Endothelial cell (in vitro differentiated cells): ENCODE measurements at places on chromosomes 12 and 14. TPM values are rescaled to one million over a fixed set of nuclear protein-coding genes. Genes with fewer than 3 reads are reported as not detected.

GRCh38 chr12:19885093-19885812 is 446.0 kb downstream of the AEBP2 start:
- no peak overlapping the region for H3K27ac ChIP-seq
- no peak for DNase-seq
- no peaks in the 10 kb centered on the region for H3K4me1 ChIP-seq
- no peak overlapping the region for H3K4me3 ChIP-seq
- no peaks in the 10 kb centered on the region for H3K36me3 ChIP-seq
- no peaks in the 10 kb centered on the region for H3K27me3 ChIP-seq

DNA sequence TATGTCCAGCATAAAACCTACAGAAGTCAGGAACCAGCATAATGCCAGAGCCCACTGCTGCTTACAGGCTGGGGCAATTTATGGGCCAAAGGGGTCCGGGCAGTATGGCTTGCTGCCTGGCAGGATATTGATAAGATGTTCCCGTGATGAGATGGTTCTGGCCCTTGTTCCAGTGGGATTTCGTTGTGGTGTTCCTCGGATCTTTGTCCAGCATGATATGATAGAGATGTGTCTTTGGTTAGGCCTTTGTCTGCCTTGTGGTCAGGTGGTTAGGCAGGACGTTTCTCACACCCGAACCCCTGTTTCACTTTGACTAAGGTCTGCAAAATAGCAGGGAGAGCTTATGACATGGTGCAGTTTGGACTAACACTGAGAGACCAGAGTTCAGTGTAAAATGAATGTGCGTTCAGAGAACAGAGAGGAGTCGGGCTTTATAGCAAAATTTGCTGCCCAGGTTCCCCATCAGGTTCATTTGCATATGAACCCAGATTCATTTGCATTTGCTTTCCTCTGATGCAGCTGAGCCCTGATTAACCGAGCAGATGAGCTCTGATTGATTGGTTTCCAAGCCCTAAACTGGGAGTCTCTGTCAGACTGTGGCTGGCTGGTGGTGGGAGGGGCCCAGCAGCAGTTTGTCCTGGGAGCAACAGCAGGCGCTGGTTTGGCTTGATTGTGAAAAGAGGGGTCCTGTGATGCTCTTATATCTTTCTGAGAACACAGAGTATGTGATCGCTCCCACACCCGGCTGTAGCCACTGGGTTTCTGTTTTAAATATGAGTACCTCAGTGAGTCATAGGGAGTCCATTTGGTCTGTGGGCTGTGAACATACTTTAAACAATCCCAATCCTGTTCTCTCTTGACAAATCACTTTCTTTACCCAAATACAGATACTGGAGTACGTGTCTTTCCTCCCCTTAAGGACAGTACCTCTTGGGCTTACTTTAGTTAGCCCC is 156.3 kb upstream of the PZP start:
- no peaks in the 10 kb centered on the region for H3K27me3 ChIP-seq
- H3K4me1 ChIP-seq = peaks cover 17% of the 10 kb centered on the region
- no peak overlapping the region for H3K4me3 ChIP-seq
- no peaks in the 10 kb centered on the region for H3K36me3 ChIP-seq
- DNase-seq = no peak
- H3K27ac ChIP-seq = no peak overlapping the region

Gene HCAR2
- not detected for total RNA-seq

- no peak overlapping the region for H3K4me3 ChIP-seq
- H3K27me3 ChIP-seq = peaks cover 1% of the 10 kb centered on the region
- DNase-seq = no peak
- H3K36me3 ChIP-seq = no peaks in the 10 kb centered on the region
- peak overlapping the region; percentile 92 for H3K27ac ChIP-seq
Measured at GRCh38 chr14:68244262-68244980, 424.8 kb downstream of the RAD51B start.

Gene MIP
- total RNA-seq = 0.10 TPM

DNA sequence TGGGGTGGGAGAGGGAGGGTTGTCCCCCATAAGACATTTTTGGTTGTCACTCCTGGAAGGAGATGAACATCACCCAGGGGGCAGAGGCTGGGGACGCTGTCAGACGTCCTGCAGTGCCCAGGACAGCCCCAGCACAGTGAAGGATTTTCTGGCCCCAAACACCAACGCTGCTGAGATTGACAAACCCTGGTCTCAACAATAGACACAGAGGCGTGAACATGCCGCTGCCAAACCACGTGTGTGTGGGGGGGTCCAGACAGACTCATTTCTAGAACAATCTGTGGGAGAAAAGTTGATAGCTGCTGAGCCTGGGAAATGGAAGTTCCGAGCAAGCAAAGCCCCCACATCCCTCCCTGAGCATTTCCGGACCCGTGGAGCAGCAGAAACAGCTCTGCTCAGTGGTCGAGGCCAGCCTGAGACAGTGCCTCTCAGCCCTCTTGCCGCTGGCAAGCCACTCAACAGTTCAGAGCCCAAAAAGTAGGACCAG is 43.8 kb upstream of the CLMN start:
- no peak overlapping the region for H3K4me3 ChIP-seq
- H3K4me1 ChIP-seq = peaks cover 4% of the 10 kb centered on the region
- H3K27ac ChIP-seq = no peak overlapping the region
- no peaks in the 10 kb centered on the region for H3K36me3 ChIP-seq
- peaks cover 6% of the 10 kb centered on the region for H3K27me3 ChIP-seq
- no peak for DNase-seq

Gene ALKBH1
- 10.8 TPM for total RNA-seq

- H3K27me3 ChIP-seq = no peaks in the 10 kb centered on the region
- H3K27ac ChIP-seq = no peak overlapping the region
- DNase-seq = no peak
- no peaks in the 10 kb centered on the region for H3K36me3 ChIP-seq
- H3K4me1 ChIP-seq = no peaks in the 10 kb centered on the region
Measured at GRCh38 chr12:33265900-33266299, 173.7 kb downstream of the SYT10 start.

Gene CCDC196
- not detected for total RNA-seq

GRCh38 chr12:104576980-104577580 is 120.3 kb downstream of the CHST11 start:
- H3K4me1 ChIP-seq = peaks cover 3% of the 10 kb centered on the region
- H3K4me3 ChIP-seq = no peak overlapping the region
- H3K27me3 ChIP-seq = no peaks in the 10 kb centered on the region
- H3K27ac ChIP-seq = no peak overlapping the region
- no peak for DNase-seq
- H3K36me3 ChIP-seq = no peaks in the 10 kb centered on the region
